ENCODE measurements at places on chromosomes 1 and 21.
A peak's percentile ranks its signal among the peaks of the same experiment; 100 is the strongest.

DNA sequence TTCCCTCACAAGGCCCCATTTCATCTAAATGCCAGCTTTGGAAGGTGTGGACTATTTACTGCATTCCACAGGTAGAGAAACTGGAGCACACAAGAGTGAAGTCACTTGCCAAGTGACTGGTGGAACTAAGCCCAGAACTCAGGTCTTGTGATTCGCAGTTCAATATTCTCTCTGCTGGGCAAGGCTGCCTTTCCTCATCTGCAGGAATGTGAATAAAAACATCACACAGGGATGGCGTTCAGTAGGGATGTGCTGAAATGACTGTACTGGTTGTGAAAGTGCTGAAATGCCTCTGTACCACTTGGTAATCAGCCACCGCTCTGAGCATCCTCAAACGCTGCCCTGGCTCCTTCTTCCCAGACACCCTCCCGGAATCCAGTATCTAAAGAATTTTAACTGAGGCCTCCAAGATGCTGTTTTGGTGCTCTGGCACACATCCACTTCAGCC, 145.6 kb downstream of the HIVEP3 start:
- DNase-seq, result no peak

DNA sequence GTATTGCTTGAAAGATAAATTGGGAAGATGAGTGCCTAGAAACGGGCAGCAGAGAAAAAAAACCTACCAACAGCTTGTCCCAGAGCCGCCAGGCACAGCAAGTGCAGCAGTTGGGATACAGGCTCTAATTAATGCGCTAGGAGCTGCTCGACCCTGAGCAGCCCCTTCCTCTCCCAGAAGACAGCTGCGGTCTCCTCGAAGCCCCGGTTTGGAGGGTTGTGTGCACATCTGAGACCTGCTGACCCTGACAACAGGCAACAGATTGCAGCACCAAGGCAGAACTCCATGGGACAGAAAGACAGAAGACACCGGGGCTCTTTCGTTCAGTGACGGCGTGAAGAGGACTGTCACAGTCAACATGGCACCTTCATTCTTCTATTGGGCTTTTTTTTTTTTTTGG, 101.4 kb downstream of the TSEN15 start:
- DNase-seq, result no peak

- no peak for DNase-seq
These were observed 74.1 kb downstream of the GADD45A start for GRCh38 chr1:67759066-67759465.

DNA sequence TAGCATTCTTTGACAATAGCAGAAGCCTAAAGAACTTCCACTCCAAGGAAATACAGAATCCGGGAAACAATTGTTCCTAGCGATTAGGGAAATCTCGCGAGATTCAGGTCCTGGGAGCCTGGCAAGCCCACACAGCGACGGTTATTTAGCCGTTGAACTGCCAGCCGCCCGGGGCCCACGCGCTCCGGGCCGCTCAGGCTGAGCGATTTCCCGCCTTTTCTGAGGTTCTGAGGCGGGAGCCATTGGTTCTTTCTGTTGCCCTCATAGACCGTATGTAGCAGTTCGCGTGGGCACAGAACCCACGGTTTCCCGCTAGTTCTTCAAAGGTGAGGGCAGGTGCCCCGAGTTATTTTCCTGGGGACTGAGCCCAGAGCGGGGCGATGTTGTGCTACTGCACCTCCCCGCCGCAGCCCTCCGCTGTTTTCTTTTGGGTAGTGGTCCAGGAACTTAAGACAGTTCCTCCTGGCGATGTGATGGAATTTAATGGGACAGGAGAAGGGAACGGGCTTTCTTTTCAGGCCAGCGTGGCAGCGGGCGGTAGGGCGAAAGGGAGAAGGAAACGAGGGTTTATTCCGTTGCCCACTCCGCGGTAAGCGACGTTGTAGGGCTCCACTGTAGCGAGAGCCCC, at the start of gene SYCP1:
TSS of gene SYCP1 (plus strand) at position 171 of the 628 bp plus-strand sequence. CDS start 602 bp downstream, outside the sequence.
- DNase-seq, result no peak

DNA sequence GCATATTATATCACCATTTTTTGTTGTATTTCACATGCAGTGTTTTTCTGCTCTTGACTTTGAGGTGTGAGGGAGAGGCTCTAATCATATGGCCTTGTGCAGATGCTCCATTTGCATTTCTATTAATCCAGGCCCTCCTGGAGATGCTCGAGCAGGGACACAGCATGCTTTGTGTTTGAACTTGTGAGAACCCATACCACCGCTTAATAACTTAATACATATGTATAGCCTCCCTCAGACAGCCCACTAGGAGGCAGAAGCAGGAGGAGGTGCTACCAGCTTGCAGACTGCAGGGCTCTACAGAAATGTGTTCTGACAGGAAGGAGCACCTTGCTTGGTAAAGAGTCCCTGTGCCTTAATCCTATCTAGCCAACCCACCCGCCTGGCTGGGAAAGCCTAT, 155.2 kb downstream of the BARHL2 start:
- no peak for DNase-seq

- DNase-seq, result no peak
These were observed 31.9 kb upstream of the POFUT2 start for GRCh38 chr21:45319461-45320211.

GRCh38 chr1:10733474-10734366, 62.7 kb downstream of the CASZ1 start:
- no peak for DNase-seq

- no peak for DNase-seq
These were observed 11.5 kb upstream of the IFI16 start for GRCh38 chr1:158998037-158998780.

DNA sequence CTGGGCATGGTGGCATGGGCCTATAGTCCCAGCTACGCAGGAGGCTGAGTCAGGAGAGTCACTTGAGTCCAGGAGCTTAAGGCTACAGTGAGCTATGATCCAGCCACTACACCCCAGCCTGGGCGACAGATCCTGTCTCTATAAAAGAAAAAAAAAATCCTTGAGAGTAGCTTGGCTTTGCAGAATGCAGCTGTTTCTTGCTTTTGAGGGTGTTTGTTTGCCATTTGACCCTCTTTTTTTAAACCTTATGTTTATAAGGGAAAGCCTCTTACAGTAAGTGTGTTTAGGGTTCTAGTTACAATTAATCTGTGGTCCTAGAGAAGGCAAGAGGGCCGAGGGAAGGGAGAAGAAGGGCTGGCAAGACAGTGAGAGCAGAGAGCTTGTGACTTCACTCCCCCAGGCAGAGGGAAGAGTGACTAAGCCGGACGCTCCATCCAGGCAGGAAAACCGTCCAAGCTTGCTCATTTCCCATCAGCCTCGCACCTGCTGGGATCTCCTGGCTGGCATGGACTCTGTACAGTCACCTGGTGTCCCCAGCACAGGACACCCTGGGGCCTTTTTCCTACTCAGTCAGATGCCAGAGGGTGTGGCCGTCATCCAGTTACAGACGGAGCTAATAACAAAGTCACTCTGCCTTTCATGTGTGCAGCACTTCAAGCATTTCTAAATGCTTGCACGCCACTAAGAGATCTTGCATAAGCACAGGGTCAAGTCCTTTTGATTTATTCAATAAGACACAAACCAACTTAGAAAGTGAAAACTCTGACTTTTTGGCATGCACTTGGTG, 55.5 kb upstream of the PSEN2 start:
- no peak for DNase-seq

- DNase-seq, result no peak
These were observed 17.0 kb downstream of the MX2 start for GRCh38 chr21:41378849-41379248.

GRCh38 chr1:147625362-147625995, 44.8 kb downstream of the ACP6 start:
- DNase-seq, result peak; percentile 42

- no peak for DNase-seq
These were observed 76.0 kb upstream of the PTGFRN start for GRCh38 chr1:116833718-116834117.

DNA sequence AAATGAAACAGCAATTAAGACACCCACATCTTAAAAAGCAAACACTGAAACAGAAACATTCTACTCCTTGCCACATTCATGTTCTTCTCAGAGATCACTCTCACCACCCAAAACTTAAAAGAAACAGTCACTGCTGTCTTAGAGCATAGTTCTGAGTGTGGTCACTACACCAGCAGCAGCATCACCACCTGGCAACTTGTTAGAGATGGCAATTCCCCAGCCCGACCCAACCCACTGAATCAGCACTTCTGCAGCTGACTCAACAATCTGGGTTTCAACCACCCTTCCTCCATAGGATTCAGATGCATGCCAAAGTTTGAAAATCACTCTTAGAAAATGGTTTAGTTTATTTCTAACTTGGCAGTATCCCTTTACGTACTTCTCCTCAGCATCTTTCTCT, 126.1 kb downstream of the CDC42BPA start:
- no peak for DNase-seq

DNA sequence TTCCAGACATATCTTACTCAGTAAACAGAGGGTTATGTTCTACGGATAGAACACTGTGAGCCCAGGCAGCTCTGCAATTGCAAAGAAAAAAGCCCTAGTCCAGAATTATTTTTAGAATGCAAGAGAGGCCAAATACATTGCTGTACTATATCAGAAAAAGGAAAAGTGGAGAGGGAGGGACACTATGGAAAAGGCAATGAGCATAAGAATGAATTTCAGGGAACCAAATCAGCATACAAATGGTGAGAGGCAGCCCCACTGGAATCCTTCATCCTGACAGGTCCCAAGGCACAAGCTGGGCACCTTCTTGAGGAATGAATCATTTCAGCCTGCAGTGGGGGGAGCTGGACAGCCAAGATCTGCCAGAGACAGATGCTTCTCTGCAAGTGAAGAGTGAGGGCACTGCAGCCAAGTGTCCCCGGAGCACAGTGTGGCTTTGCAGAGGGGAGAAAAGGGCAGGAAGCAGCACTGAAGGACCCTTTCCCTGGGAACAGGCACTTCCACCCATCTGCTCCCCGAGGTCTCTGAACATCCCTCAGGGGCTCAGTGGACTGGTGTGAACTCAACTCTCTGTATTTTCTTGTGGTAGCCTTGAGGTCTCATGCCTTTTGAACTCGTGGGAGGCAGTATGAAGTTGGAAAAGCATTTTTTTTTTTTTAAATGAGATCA, 115.6 kb downstream of the XCL2 start:
- no peak for DNase-seq

DNA sequence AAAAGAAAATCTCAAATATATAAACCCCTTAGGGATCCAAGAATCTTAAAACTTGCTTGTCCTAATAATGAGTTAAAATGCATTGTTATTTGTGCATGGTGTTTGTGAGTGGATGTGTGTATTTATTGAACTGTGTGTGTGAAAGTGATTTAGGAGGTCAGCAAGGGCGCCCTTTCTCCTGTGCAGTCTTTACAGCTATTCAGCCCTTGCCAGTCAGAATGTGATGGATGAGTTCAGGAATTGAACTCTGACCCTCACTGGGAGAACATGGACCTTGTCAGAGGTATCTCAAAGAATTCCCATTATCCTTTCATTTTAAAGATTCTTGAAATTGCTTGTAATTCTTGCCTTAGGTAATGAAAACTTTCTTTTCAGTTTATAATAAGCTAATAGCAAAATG, 493.0 kb upstream of the ADGRL4 start:
- no peak for DNase-seq

DNA sequence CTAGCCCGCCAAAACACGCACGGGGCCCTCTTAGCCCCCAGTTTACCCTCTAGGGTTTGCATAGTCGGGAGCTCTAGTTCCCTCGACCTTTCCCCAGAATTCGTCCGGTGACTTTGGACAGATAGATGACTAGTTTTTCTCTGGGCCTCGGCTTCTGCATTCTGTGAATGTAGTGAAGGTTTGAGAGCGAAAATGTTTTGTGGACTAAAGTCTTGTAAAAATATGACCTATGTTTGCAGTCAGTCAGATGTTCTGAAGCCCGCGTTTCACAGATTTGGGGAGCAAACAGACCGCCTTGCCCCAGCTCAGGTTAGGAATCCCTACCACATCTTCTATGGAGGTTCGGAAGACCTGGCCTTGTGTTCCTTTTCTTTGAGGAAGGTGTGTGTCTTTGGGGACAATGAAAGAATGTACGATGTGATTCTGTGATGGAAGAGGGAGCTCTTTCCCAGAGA, 401 bp downstream of the UQCRH start:
- no peak for DNase-seq

DNA sequence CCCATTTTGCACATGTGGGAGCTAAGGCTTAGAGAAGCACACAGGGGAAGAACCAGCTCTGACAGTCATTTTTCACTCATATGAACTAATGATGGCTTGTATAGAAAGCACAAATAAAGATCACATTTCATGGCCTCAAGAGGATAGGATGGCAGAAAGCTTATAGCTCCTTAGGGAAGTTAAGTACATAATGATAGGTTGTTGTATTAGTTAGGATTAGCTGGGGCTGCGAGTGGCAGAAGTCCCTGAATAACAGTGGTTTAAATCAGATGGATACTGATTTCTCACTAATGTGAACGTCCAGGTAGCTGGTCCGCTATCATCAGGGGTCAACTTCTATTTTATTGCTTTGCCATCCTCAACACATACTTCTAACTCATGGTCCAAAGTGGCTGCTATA, 284.0 kb downstream of the RPS6KC1 start:
- peak; percentile 91 for DNase-seq

GRCh38 chr1:15345705-15346345, 63.9 kb upstream of the EFHD2 start:
- DNase-seq, result no peak

GRCh38 chr1:36773827-36774541, 260.3 kb downstream of the GRIK3 start:
- no peak for DNase-seq

- DNase-seq, result no peak
These were observed 47.1 kb downstream of the COP1 start for GRCh38 chr1:176159993-176160392.

GRCh38 chr1:234230414-234230862, 142.8 kb upstream of the COA6 start:
- DNase-seq, result peak; percentile 52

DNA sequence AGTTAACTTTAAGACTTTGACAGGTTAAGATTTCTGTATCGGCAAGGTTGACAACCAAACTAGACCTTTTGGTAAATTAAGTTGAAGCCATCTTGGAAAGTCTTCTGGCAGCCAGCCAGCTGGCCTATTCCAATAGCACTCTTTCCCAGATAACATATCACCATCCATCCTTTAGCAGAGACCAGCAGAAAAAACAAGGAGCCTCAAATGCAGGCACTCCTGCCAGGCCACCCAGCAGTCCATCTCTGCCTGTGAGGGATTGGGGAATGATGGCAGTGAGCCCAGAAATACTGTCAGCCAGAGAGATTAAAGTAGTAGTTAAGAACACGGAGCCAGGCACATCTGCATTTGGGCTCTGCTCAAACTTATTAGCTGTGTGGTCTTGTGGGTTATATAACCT, 19.4 kb downstream of the ZBTB40 start:
- no peak for DNase-seq

All from NCI-H1417 treated with DMSO at 0.1 percent for 48 hours (cell line).